ENCODE measurements at places on chromosomes 3 and 15. TPM values are rescaled to one million over a fixed set of nuclear protein-coding genes. Genes with fewer than 3 reads are reported as not detected.

Gene HRH1
- 7.5 TPM for total RNA-seq

Gene SNX22
- not detected for total RNA-seq

Gene FAM43A
- total RNA-seq, result 59.8 TPM

Gene ZPLD1
- not detected for total RNA-seq

Gene EOMES
- 0.47 TPM for total RNA-seq

Gene B3GNT5
- total RNA-seq, result 29.2 TPM

Gene MESP2
- 1.3 TPM for total RNA-seq

Gene CSPG5
- total RNA-seq, result 0.66 TPM

DNA sequence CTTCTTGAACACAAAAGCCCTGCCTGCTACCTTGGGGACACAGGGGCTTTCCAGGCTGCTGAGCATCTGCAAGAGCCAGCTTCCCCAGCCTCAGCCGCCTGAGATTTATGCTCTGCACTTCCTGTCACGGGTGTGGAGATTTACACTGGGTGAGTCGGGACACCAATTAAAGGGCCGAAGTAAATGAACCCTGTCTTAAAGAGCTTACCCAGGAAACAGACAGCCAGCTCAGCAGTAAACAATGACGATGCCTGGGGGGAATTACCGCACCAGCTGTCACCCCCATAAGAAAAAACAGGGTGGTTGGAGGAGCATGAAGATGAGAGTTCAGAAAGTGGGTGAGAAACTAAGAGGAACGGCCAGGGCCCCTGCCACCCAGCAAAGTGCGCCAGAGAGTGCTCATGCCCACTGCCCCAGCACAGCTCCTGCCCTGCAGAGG lies 37.5 kb upstream of the IQSEC1 start:
- H3K27ac ChIP-seq, result peak overlapping the region; percentile 99
- peak overlapping the region; percentile 51 for H3K4me3 ChIP-seq
- no peaks in the 10 kb centered on the region for H3K27me3 ChIP-seq
- peaks cover 80% of the 10 kb centered on the region for H3K4me1 ChIP-seq
- no peaks in the 10 kb centered on the region for H3K36me3 ChIP-seq

GRCh38 chr3:148601766-148602685 lies 95.7 kb upstream of the AGTR1 start:
- H3K27me3 ChIP-seq, result no peaks in the 10 kb centered on the region
- peaks cover 7% of the 10 kb centered on the region for H3K4me1 ChIP-seq
- H3K27ac ChIP-seq, result no peak overlapping the region
- no peaks in the 10 kb centered on the region for H3K36me3 ChIP-seq
- no peak for DNase-seq

DNA sequence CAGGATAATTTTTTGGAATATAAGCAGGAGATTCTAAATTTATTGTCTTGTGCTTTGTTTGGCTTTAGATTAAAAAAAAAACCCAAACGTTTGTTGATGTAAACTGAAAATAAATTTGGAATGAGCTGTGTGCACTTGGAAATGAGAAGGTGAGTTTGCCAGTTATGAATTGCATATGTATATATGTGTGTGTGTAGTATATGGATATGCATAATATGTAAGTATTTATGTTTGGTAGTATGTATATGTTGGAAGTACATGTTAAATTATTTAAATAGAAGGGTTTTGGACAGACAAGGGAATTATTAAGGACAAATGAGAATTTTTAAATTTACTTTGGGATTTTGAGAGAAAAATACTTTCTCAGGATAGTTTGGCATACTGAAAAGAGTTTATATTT lies 265.8 kb upstream of the CNTN3 start:
- no peak overlapping the region for H3K4me3 ChIP-seq
- DNase-seq, result no peak
- no peaks in the 10 kb centered on the region for H3K27me3 ChIP-seq

- H3K27ac ChIP-seq, result no peak overlapping the region
- no peak overlapping the region for H3K4me3 ChIP-seq
- no peak for DNase-seq
- H3K4me1 ChIP-seq, result no peaks in the 10 kb centered on the region
- H3K27me3 ChIP-seq, result no peaks in the 10 kb centered on the region
Observed at GRCh38 chr3:45739991-45740390, 50.8 kb downstream of the SACM1L start.

GRCh38 chr15:61184431-61184830 lies 44.7 kb downstream of the RORA start:
- no peak overlapping the region for H3K4me3 ChIP-seq
- H3K36me3 ChIP-seq, result no peaks in the 10 kb centered on the region
- peaks cover 8% of the 10 kb centered on the region for H3K27me3 ChIP-seq

GRCh38 chr3:170985304-170985703 lies 41.2 kb downstream of the SLC2A2 start:
- no peaks in the 10 kb centered on the region for H3K27me3 ChIP-seq
- no peaks in the 10 kb centered on the region for H3K36me3 ChIP-seq
- no peak overlapping the region for H3K27ac ChIP-seq
- DNase-seq, result no peak
- no peak overlapping the region for H3K4me3 ChIP-seq

DNA sequence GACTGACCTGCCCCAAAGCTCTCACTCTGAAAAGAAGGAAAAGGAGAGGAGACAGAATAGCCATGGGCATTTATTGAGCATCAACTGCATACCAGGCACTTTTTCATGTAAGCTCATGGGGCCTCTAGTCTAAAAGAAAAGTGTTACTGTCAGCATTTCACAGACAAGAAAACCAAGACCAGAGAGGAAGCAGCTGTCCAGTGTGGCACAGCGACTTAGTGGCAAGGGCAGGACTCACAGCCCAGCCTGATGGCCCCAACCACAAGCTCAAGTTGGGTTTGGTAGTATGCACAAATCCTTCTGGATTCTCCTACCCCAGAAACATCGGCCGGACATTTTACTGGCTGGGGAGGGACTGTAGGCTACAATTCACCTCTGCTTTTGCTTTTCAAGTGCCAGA lies 5.8 kb downstream of the EFCC1 start:
- no peak overlapping the region for H3K27ac ChIP-seq
- H3K4me3 ChIP-seq, result no peak overlapping the region
- H3K27me3 ChIP-seq, result no peaks in the 10 kb centered on the region
- DNase-seq, result no peak
- H3K4me1 ChIP-seq, result no peaks in the 10 kb centered on the region

DNA sequence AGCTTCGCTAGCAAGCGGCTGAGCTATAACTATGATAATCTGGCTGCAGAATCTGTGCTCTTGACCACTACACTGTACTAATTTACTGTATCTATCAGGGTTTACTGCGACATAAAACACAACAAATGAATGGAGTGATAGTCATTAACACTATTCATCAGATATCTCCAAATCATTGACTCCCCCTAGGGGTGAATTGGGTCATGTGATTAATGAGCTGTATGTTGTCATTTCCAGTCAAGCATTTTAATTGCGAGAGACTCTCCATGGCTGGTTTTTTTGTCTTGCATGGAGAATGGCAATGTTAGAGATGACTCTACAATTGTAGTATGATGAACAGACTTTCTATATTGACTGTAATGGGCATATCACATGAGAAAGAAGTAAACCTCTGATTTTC lies 10.5 kb upstream of the TM4SF18 start:
- no peaks in the 10 kb centered on the region for H3K36me3 ChIP-seq
- H3K27me3 ChIP-seq, result no peaks in the 10 kb centered on the region
- peaks cover 47% of the 10 kb centered on the region for H3K4me1 ChIP-seq
- no peak for DNase-seq
- H3K4me3 ChIP-seq, result no peak overlapping the region
- H3K27ac ChIP-seq, result no peak overlapping the region

DNA sequence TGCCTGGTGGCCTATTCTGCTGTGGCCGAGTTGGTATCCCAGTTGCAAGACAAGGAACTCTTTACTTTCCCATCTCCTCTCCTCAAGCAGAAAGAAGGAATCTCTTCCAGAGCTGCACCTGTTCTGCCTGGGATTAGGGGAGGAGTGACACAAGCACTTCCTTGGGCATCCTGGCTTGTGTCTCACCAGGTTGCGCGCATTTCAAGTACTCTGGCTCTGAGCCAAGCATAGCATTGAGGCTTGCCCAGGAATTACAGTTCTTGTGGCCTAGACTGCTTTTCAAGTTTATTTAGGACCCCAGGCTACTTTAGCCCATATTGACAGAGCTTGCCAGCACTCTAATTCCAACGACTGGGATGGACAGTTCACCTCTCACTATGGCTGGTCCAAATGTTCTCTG lies 150.5 kb downstream of the RSRC1 start:
- H3K4me1 ChIP-seq, result no peaks in the 10 kb centered on the region
- H3K27ac ChIP-seq, result no peak overlapping the region
- DNase-seq, result no peak
- H3K27me3 ChIP-seq, result no peaks in the 10 kb centered on the region
- H3K36me3 ChIP-seq, result no peaks in the 10 kb centered on the region

GRCh38 chr3:111738238-111738637 lies 120.8 kb upstream of the PHLDB2 start:
- H3K36me3 ChIP-seq, result no peaks in the 10 kb centered on the region
- H3K27ac ChIP-seq, result peak overlapping the region; percentile 74
- no peak for DNase-seq
- H3K4me1 ChIP-seq, result peaks cover 65% of the 10 kb centered on the region
- H3K27me3 ChIP-seq, result no peaks in the 10 kb centered on the region

DNA sequence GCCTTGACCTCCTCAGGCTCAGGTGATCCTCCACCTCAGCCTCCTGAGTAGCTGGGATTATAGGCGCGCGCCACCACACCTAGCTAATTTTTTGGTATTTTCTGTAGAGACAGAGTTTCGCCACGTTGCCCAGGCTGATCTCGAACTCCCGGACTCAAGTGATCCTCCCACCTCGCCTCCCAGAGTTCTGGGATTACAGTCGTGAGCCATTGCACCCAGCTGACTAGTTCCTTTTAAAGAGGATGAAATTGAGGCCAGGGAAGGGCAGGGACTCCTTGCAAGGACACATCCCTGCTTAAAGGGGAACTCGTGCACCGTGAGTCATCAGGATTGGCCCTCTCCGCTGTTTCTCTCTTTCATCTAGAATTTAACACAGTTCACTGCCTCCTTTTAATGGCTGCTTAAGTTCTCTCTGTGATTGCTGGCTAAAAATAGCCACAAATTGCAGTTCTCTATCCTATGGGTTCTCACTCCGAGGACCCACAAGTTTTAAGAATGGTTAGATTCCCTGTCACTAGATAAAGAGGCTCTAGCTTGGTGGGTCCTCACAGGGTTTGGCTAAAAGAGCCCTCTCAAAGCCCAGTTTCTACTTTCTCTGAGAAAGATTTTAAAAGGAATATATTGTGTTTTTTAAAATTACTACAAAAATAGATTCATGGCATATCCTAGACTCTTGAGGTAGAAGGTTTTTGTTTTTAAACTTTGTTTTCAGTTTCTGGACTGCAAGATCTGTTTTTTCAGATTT lies 1.4 kb downstream of the CRTAP start:
- H3K27ac ChIP-seq, result peak overlapping the region; percentile 78
- peak; percentile 79 for DNase-seq
- H3K36me3 ChIP-seq, result peaks cover 8% of the 10 kb centered on the region
- H3K27me3 ChIP-seq, result no peaks in the 10 kb centered on the region
- peaks cover 24% of the 10 kb centered on the region for H3K4me1 ChIP-seq

DNA sequence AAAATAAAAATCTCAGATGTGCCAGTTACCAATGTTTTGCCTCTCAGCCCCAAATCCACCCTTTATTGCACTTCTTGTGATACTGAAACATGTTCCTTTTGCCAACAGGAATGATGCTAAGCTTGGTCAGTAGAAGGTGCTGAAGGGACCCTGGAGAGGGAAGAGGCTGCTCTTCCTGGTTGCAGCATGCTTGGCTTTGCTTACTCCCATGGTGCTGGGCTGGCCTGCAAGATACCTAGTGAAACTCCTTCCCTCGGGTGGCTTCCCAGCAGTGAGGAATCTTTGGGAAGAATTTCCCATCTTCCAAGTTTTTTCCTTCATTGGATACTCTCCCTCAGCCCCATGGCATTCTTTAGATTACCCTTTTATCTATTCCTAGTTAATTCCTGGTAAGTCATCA lies 151.8 kb upstream of the TGFBR2 start:
- DNase-seq, result no peak
- no peaks in the 10 kb centered on the region for H3K27me3 ChIP-seq
- no peaks in the 10 kb centered on the region for H3K36me3 ChIP-seq
- H3K4me1 ChIP-seq, result no peaks in the 10 kb centered on the region

DNA sequence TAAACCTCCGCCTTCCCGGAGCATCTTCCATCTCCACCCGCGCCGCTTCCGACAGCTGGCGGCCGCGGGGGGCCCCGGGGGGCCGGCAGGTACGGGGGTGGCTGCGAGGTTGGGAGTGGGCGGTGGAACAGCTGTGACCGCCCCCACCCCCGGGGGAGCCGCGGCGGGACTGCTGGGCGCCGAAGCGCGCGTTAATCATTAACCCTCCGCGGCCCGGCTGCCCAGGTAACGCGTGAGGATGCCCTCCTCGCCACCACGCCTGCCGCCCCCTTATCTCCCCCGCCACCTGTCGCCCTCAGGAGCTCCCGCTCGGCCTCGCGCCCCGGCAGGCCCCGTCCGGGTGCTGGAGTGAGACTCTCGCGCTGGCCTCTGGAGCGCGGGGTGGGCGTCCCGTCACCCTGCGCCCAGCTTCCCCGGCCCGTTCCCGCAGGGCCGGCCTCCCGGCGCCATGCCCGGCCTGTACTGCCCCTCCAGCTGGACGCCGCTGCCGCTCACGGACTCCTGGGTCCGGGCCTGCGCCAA lies 757 bp downstream of the VWA5B2 start:
- H3K4me1 ChIP-seq, result peaks cover 19% of the 10 kb centered on the region
- H3K27me3 ChIP-seq, result peaks cover 10% of the 10 kb centered on the region
- DNase-seq, result no peak
- no peak overlapping the region for H3K27ac ChIP-seq

DNA sequence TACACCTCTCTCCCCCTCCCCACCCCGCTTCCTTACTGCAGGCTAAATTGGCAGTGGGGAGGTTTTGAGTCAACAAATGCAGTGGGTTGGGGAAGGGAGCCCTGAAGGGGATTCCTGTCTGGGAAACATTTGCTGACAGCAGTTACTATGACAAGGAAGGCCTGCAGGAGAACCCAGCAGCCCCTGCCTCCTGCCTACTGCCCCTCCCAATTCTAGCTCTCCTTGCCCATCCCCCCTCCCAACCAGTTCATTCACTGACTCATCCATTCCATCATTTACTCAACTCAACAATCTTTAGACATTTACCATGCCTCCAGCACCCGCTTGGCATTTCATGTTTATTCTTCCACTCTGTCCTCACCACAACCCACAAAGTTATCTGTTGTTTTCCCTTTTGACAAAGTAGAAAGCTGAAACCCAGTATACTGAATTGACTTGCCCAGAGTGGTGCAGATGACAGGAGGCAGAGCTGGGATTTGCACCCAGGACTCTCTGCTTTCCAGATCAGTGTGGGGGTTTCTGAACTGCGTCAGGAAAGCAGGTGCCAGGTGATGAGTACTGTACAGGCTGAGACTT lies 75.0 kb downstream of the MAGEF1 start:
- DNase-seq, result peak; percentile 89
- H3K4me3 ChIP-seq, result no peak overlapping the region
- peak overlapping the region; percentile 22 for H3K27ac ChIP-seq
- peaks cover 33% of the 10 kb centered on the region for H3K4me1 ChIP-seq
- no peaks in the 10 kb centered on the region for H3K36me3 ChIP-seq

GRCh38 chr3:97815149-97815917 lies 6.5 kb upstream of the CRYBG3 start:
- peaks cover 24% of the 10 kb centered on the region for H3K4me1 ChIP-seq
- no peaks in the 10 kb centered on the region for H3K27me3 ChIP-seq
- no peak overlapping the region for H3K4me3 ChIP-seq
- H3K36me3 ChIP-seq, result no peaks in the 10 kb centered on the region
- H3K27ac ChIP-seq, result no peak overlapping the region
- peak; percentile 82 for DNase-seq
